ENCODE measurements at places on chromosomes 7 and 10. TPM values are rescaled to one million over a fixed set of nuclear protein-coding genes. Genes with fewer than 3 reads are reported as not detected.

Gene LIPN
- total RNA-seq, result 0.24 TPM

DNA sequence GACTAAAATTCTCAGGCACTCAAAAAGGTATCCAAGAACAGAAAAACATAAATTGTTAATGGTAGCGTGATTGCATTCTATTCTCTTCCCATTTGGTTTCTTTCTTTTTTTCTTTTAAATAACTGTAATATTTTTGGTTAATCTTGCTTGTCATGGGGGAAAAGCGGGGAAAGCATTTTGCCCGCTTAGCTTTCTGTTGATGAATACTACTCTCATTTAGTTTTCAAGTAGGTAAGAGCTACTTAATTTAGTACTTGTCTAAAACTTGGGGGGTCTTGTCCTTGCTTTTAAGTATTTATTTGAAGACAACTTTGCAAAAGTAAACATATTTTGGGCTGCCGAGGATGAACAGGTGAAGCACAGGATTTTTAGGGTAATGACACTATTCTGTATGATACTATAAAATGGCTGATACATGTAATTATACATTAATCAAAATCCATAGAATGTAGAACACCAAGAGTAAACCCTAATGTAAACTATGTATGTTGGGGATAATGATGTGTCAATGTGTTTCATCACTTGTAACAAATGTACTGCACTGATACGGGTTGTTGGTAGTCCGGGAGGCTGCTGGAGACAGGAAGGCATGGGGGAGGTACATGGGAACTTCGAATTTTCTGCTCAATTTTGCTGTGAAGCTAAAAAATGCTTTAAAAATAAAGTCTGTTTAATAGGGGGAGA, 1.7 kb downstream of the TES start:
- peaks cover 8% of the 10 kb centered on the region for H3K27me3 ChIP-seq
- peak overlapping the region; percentile 99 for H3K4me3 ChIP-seq
- H3K36me3 ChIP-seq, result peaks cover 8% of the 10 kb centered on the region
- peak overlapping the region; percentile 99 for H3K27ac ChIP-seq

GRCh38 chr10:44378626-44379025, 6.3 kb downstream of the CXCL12 start:
- no peak for DNase-seq
- peaks cover 29% of the 10 kb centered on the region for H3K4me1 ChIP-seq
- peaks cover 50% of the 10 kb centered on the region for H3K27me3 ChIP-seq

- no peak overlapping the region for H3K27ac ChIP-seq
- no peaks in the 10 kb centered on the region for H3K4me1 ChIP-seq
- H3K27me3 ChIP-seq, result no peaks in the 10 kb centered on the region
- no peak for DNase-seq
- H3K36me3 ChIP-seq, result peaks cover 33% of the 10 kb centered on the region
These were observed 65.6 kb upstream of the PDGFA start for GRCh38 chr7:585229-585711.

DNA sequence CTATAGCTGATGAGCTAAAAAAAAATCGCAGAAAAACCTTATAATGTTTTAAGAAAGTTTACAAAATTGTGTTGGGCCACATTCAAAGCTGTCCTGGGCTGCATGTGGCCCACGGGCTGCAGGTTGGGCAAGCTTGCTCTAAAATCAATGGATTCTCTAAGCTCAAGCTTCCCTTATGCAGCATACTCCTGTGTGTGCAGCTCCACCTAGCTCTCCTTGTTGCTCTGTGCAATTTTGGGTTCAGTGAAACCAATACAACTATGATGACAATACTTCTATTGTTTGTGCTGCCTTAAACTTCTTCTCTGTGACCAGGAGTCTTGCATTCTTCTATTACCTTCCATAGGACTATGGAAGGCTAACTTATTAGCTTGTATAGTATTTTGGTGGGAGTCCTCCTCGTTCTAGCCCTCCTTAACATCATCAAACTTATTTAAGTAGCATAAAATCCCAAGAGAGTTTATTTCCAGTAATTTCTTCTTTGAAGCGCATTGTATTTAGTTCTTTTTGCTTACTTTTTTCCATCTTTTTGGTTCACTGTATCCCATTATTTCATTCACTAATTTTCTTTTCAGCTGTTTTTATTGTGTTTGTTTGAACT, 170.9 kb upstream of the SMIM30 start:
- peaks cover 3% of the 10 kb centered on the region for H3K4me1 ChIP-seq
- DNase-seq, result no peak
- H3K27ac ChIP-seq, result no peak overlapping the region
- H3K4me3 ChIP-seq, result no peak overlapping the region

Gene GDI2
- 245 TPM for total RNA-seq

- H3K4me3 ChIP-seq, result no peak overlapping the region
- no peak overlapping the region for H3K27ac ChIP-seq
- no peak for DNase-seq
- H3K27me3 ChIP-seq, result peaks cover 3% of the 10 kb centered on the region
- H3K36me3 ChIP-seq, result no peaks in the 10 kb centered on the region
These were observed 203.1 kb upstream of the PDE1C start for GRCh38 chr7:32273297-32273696.

DNA sequence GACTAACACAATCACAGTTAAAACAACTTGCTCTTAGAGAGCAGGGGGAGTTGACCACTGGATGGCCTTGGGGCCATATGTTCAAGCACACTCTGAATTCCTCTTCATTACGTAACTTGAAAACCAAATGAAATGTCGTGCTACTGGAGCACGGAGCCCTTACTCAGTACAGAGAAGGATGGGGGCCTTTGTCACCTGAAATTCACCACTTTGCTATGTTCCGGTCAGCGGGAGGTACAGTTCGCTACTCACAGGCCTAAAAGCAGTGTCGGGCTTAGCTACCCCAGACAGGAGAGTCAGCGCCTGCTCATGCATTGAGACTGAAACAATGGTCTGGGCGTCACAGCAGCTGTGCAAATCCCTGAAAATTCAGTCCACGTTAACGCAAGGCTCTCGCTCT, 39.6 kb downstream of the GLI3 start:
- H3K4me3 ChIP-seq, result no peak overlapping the region
- H3K27ac ChIP-seq, result no peak overlapping the region
- DNase-seq, result no peak
- peaks cover 44% of the 10 kb centered on the region for H3K4me1 ChIP-seq

DNA sequence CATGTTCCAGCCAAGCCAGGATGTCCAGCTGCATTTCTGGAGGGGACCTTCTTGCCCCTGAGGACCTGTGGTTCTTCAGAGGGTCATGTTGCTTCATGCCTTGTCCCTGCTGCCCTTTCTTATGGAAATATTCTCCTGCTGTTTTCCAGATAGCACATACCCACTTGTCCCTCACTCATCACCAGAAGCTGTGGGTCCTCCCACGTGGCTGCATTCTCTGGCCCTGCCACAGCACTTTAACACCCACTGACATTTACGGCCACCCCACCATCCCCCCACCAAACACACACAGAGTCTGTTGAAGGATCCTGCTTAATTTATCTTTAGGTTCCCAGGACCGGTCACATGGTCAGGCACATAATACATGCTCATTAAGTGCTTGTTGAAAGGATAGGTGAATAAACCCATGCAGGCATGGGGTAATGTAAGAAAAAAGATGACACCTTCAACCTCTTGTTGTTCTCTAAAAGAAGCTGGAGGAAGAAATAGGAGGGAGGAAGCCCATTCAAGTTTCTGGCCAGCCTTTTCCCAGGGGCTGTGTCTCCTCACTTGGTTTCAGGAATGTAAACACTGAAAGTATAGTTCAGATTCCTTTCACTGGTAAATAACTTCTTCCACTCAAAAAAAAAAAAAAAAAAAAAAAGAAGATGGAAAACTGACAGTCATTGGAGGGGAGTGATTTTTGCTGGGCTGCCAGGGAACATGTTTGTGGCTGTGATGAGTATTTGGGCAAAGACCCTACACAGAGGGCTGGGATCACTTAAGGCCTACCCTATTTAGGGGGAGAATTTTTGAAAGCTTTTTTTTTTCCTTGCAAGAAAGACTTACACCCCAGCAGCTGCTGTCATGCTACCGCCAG, 19.8 kb upstream of the BMPER start:
- H3K4me1 ChIP-seq, result peaks cover 22% of the 10 kb centered on the region
- H3K36me3 ChIP-seq, result no peaks in the 10 kb centered on the region
- peak overlapping the region; percentile 49 for H3K27ac ChIP-seq
- peaks cover 23% of the 10 kb centered on the region for H3K27me3 ChIP-seq
- no peak overlapping the region for H3K4me3 ChIP-seq
- no peak for DNase-seq

- H3K27me3 ChIP-seq, result no peaks in the 10 kb centered on the region
- peak; percentile 76 for DNase-seq
- peak overlapping the region; percentile 55 for H3K27ac ChIP-seq
- peak overlapping the region; percentile 69 for H3K4me3 ChIP-seq
- peaks cover 24% of the 10 kb centered on the region for H3K4me1 ChIP-seq
These were observed 227.7 kb downstream of the CUX1 start for GRCh38 chr7:102044984-102045673.

Gene SLC26A4
- total RNA-seq, result not detected

- no peak overlapping the region for H3K27ac ChIP-seq
- H3K36me3 ChIP-seq, result no peaks in the 10 kb centered on the region
- no peak for DNase-seq
These were observed 82.5 kb upstream of the TMEM72 start for GRCh38 chr10:44828508-44829142.

- H3K27me3 ChIP-seq, result peaks cover 7% of the 10 kb centered on the region
- no peak for DNase-seq
- peaks cover 9% of the 10 kb centered on the region for H3K4me1 ChIP-seq
- H3K4me3 ChIP-seq, result no peak overlapping the region
- no peaks in the 10 kb centered on the region for H3K36me3 ChIP-seq
These were observed 7.0 kb upstream of the GNAI1 start for GRCh38 chr7:80127412-80128160.

GRCh38 chr10:13885238-13885990, 298.6 kb downstream of the PRPF18 start:
- H3K4me1 ChIP-seq, result peaks cover 40% of the 10 kb centered on the region
- H3K36me3 ChIP-seq, result no peaks in the 10 kb centered on the region
- peaks cover 40% of the 10 kb centered on the region for H3K27me3 ChIP-seq
- no peak for DNase-seq
- no peak overlapping the region for H3K27ac ChIP-seq

DNA sequence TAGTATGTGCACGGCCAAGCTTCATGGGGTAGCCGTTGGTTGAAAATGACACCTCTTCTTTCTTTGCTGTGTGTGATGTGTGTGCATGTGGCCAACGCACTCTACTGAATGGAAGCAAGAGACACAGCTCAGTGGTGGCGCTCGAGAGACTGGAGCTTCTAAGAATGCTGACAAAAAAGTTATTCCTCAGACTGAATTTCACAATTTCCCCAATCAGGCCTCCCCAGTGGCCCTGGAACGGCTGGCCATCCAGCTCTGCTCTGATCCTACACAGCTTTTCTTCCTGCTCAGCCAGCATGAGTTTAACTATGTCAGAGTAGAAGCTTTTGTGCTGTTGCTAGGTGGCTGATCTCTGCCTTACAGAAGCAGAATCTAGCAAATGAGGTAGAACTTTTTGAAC, 186.7 kb upstream of the PLXDC2 start:
- peak overlapping the region; percentile 27 for H3K27ac ChIP-seq
- H3K36me3 ChIP-seq, result no peaks in the 10 kb centered on the region
- H3K4me3 ChIP-seq, result peak overlapping the region; percentile 35
- H3K27me3 ChIP-seq, result no peaks in the 10 kb centered on the region
- DNase-seq, result no peak

GRCh38 chr10:73814896-73815718, 3.7 kb upstream of the NDST2 start:
- no peak overlapping the region for H3K27ac ChIP-seq
- H3K27me3 ChIP-seq, result no peaks in the 10 kb centered on the region
- H3K36me3 ChIP-seq, result peaks cover 5% of the 10 kb centered on the region
- H3K4me1 ChIP-seq, result peaks cover 28% of the 10 kb centered on the region
- no peak overlapping the region for H3K4me3 ChIP-seq

GRCh38 chr10:128614016-128614605, 487.9 kb upstream of the MKI67 start:
- H3K27me3 ChIP-seq, result no peaks in the 10 kb centered on the region
- no peak for DNase-seq
- no peak overlapping the region for H3K4me3 ChIP-seq
- H3K36me3 ChIP-seq, result no peaks in the 10 kb centered on the region

GRCh38 chr7:609365-609764, 89.7 kb upstream of the PDGFA start:
- no peak for DNase-seq
- H3K4me1 ChIP-seq, result peaks cover 18% of the 10 kb centered on the region
- no peaks in the 10 kb centered on the region for H3K27me3 ChIP-seq
- no peak overlapping the region for H3K27ac ChIP-seq

Gene CASTOR2
- 70.3 TPM for total RNA-seq

Gene IFRD1
- total RNA-seq, result 78.4 TPM

- no peak for DNase-seq
- no peak overlapping the region for H3K27ac ChIP-seq
- peaks cover 26% of the 10 kb centered on the region for H3K36me3 ChIP-seq
- no peak overlapping the region for H3K4me3 ChIP-seq
- H3K4me1 ChIP-seq, result no peaks in the 10 kb centered on the region
These were observed 34.7 kb downstream of the TRRAP start for GRCh38 chr7:98913026-98913425.

DNA sequence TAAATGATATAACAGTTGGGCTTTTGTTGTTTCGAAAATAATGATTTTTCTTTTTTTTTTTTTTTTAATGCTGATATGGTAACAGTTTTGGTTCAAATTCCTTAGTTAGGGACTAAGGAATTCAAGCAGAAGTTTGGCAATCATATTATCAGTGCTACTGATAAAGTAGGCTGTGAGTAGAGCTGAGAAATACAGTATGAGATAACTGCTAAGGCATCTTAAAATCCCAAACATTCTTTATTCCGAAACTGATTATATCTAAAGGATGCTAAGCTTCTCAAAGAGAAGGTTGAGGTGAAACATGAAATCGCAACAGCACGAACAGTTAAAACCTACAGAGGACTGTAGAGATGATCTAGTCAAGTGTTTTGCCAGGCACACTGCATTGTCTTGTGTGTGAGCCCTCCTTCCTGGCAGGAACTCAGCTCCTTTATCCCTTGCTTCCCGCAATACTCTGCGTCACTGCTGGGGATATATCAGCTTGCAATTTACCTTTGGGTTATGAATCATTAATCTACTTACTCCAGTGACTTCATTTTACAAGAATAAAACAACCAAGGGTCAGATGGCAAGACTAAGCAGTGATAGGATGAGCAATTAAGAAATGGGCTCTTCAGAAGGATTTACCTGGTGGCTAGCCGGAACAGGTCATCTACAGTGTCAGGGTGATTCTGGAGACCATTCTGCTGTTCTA, 36.7 kb downstream of the IRF5 start:
- no peak overlapping the region for H3K4me3 ChIP-seq
- H3K36me3 ChIP-seq, result peaks cover 32% of the 10 kb centered on the region
- H3K27ac ChIP-seq, result no peak overlapping the region
- H3K27me3 ChIP-seq, result no peaks in the 10 kb centered on the region
- DNase-seq, result no peak
- no peaks in the 10 kb centered on the region for H3K4me1 ChIP-seq

GRCh38 chr7:53048638-53049037, 13.2 kb downstream of the POM121L12 start:
- DNase-seq, result no peak
- no peak overlapping the region for H3K4me3 ChIP-seq
- no peaks in the 10 kb centered on the region for H3K36me3 ChIP-seq
- H3K4me1 ChIP-seq, result no peaks in the 10 kb centered on the region
- no peak overlapping the region for H3K27ac ChIP-seq
- no peaks in the 10 kb centered on the region for H3K27me3 ChIP-seq

GRCh38 chr10:27742195-27743011, 3.2 kb downstream of the MKX start:
- H3K27me3 ChIP-seq, result peaks cover 90% of the 10 kb centered on the region
- H3K4me1 ChIP-seq, result peaks cover 13% of the 10 kb centered on the region
- H3K36me3 ChIP-seq, result peaks cover 4% of the 10 kb centered on the region

- peaks cover 9% of the 10 kb centered on the region for H3K4me1 ChIP-seq
- peaks cover 14% of the 10 kb centered on the region for H3K36me3 ChIP-seq
- DNase-seq, result no peak
- no peak overlapping the region for H3K27ac ChIP-seq
- no peak overlapping the region for H3K4me3 ChIP-seq
- H3K27me3 ChIP-seq, result peaks cover 3% of the 10 kb centered on the region
These were observed 77.7 kb upstream of the GNA12 start for GRCh38 chr7:2921653-2922347.
